ENCODE measurements at places on chromosomes 7 and 10.

DNA sequence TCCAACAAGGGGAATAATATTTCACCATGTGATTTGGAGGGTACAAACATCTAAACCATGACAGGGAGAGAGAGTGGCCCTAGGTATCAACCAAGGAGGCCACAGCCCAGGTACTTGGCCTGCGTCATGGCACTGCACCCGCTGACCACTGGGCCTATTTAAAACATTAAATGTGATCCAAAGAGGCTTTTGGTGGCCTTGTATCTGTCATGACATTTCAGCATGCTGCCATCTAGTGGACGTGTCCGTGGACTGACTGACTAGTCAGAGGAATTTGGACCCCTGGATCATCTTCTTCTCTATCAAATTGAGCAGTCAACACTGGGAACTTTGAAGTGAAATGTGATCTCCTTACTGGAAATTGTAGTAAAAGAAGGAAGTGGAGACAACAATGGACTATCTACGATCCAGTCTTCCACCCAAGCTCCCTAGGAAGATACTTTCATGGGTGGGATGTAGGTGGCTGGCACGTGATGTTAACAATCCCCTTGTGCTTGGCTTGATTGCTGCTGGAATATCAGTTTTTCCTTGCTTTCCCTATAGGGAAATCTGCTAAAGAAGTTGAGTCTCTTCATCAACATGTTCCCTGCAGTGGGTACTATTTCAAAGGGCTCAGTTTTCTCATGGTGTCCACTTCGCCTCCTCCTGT is 24.6 kb upstream of the ITGA8 start:
- no peaks in the 10 kb centered on the region for H3K36me3 ChIP-seq
- H3K27me3 ChIP-seq: peaks cover 3% of the 10 kb centered on the region
- no peaks in the 10 kb centered on the region for H3K4me1 ChIP-seq
- DNase-seq: peak; percentile 67
- H3K4me3 ChIP-seq: no peak overlapping the region

- H3K4me3 ChIP-seq: peak overlapping the region; percentile 25
- peaks cover 43% of the 10 kb centered on the region for H3K4me1 ChIP-seq
- H3K36me3 ChIP-seq: no peaks in the 10 kb centered on the region
- DNase-seq: peak; percentile 58
- no peaks in the 10 kb centered on the region for H3K27me3 ChIP-seq
- peak overlapping the region; percentile 71 for H3K27ac ChIP-seq
Measured at GRCh38 chr7:106484562-106484961, 176.4 kb downstream of the CCDC71L start.

DNA sequence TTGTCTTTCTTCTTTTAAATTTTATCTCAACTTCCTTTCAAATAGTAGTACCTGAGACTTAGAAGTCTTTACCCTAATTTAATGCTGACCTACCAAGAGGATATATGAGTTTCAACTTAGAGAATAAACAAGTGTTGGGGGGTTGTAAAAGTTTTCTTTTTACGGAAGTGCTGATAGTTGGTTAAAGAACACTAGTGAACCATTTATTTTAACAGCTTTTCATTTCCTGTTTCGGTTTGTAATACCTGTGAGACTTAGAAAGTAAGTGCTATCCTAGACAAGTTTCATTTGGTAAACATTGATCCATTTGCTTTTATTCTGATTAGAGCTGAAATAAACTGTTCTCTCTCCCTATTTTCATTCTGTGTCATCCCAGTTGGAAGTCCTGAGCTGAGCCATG is 683.1 kb upstream of the SORCS1 start:
- no peak overlapping the region for H3K27ac ChIP-seq
- no peak for DNase-seq
- no peaks in the 10 kb centered on the region for H3K36me3 ChIP-seq
- no peaks in the 10 kb centered on the region for H3K4me1 ChIP-seq
- no peaks in the 10 kb centered on the region for H3K27me3 ChIP-seq

- no peaks in the 10 kb centered on the region for H3K36me3 ChIP-seq
- no peaks in the 10 kb centered on the region for H3K4me1 ChIP-seq
- H3K27ac ChIP-seq: no peak overlapping the region
- no peak for DNase-seq
- no peak overlapping the region for H3K4me3 ChIP-seq
- H3K27me3 ChIP-seq: no peaks in the 10 kb centered on the region
Measured at GRCh38 chr10:13238271-13239077, 4.3 kb upstream of the UCMA start.

- no peak for DNase-seq
- H3K27me3 ChIP-seq: no peaks in the 10 kb centered on the region
- H3K4me1 ChIP-seq: no peaks in the 10 kb centered on the region
- no peaks in the 10 kb centered on the region for H3K36me3 ChIP-seq
- no peak overlapping the region for H3K4me3 ChIP-seq
Measured at GRCh38 chr10:104417637-104418292, 64.1 kb downstream of the CFAP58 start.

DNA sequence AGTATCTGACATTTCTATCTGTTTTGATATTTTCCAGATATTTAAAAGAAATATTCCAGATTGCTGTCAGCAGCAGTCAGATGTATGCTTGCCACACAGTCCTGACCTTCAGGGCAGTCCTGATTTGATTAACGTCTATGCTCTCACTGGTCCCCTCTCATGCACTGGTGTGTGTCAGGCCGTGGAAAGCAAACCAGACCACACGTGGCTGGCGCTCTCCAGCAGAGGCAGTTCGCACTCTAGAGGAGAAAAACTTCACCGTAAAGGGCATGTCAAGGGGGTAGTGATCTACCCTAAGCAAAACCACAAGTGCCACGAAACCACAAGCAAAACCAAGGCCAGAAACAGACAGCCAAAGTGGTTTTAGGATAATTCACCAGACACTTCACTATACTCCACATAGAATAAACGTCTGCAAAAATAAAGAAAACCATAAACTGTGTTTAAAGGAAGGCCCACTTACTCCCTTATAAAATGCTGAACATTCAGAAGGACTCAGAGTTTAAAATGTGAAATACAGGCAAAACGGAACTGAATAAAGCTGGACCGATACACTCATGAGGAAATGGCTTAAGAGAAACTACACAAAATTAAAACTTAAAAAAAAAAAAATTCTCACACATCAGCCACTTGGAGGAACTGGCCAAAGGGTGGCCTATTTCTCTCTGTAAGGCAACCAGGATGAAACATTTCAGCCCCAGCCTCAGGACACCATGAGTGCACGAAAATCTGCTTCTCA is 26.4 kb downstream of the PARP12 start:
- H3K36me3 ChIP-seq: no peaks in the 10 kb centered on the region
- H3K27me3 ChIP-seq: no peaks in the 10 kb centered on the region
- no peak overlapping the region for H3K4me3 ChIP-seq
- peaks cover 37% of the 10 kb centered on the region for H3K4me1 ChIP-seq

GRCh38 chr10:132233501-132234085 is 46.8 kb downstream of the DPYSL4 start:
- no peaks in the 10 kb centered on the region for H3K4me1 ChIP-seq
- DNase-seq: no peak
- no peaks in the 10 kb centered on the region for H3K27me3 ChIP-seq
- H3K4me3 ChIP-seq: no peak overlapping the region
- H3K36me3 ChIP-seq: no peaks in the 10 kb centered on the region

Data from GM23248 (cell line).